ENCODE measurements at places on chromosomes 4 and X. TPM values are rescaled to one million over a fixed set of nuclear protein-coding genes. Genes with fewer than 3 reads are reported as not detected.

DNA sequence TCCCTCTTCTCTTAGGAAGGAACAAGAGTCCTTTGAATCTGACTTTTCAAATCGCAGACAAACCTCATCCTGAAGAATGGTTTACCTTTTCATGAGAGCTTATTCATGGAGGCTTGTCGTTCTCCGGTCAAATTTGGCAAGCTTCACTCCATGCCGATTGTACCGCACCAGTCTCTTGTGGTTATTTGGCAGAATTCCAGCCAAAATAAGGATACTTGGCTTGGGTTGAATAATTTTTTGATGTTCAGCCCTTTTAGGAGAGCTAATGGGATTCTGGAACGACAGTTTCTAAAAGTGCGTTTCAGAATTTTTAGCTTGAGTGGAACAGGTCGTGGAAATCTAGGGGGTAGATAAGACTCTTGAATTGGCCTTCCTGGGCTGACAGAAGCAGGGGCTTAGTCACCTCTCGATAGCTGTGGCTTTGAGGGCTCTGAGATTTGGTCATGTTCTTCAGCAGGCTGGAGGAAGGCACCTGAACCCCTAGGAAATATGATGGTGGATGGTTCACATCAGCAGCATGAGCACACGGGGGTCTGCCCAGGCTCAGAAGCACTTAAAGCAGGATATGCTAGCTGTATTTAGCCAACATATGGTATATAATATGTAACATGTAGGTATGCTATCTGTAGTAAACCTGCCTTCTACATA is 1.5 kb downstream of the KLHL2 start:
- peak; percentile 14 for DNase-seq

- DNase-seq: no peak
Measured at GRCh38 chr4:111789901-111790640, 355.2 kb upstream of the FAM241A start.

Gene ERVMER34-1
- not detected for total RNA-seq

GRCh38 chrX:46959985-46960700 is 47.9 kb downstream of the JADE3 start:
- DNase-seq: no peak

- peak; percentile 53 for DNase-seq
Measured at GRCh38 chr4:88033309-88033708, 25.9 kb downstream of the PKD2 start.

DNA sequence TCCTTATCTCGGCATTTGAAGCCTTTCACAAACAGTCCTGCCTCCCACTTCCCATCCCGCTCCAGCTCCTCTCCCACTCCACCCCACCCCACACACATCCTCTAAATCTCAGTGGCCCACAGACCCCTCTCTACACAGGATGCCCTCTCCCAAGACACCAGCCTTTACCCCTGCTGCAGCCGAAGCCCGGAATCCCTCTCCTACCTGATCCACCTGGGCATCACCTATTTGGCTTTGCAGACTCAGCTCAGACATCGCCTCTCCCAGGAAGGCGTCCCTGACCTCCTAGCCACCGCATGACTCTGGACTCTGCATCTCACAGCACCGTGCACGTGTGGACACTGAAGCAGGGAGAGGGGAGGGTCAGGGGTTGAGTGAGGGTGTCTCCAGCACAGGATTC is 11.5 kb downstream of the PPP2R2C start:
- DNase-seq: peak; percentile 17

DNA sequence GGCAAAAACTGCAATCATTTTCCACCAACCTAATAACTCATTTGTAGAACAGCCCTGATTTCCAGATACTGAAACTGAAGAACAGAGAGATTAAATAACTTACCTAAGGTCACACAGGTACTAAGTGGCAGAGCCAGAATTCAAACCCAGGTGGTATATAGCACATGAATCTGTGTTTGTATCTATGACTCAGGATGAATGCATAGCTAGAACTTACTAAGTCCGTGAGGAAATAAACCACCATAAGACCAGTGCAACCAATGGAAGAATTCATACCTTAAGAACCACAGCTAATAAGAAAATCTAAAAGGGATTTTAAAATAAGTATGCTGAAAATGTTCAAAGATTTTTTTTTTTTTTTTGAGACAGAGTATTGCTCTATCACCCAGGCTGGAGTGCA is 1.5 kb upstream of the PLAC1 start:
- DNase-seq: no peak

DNA sequence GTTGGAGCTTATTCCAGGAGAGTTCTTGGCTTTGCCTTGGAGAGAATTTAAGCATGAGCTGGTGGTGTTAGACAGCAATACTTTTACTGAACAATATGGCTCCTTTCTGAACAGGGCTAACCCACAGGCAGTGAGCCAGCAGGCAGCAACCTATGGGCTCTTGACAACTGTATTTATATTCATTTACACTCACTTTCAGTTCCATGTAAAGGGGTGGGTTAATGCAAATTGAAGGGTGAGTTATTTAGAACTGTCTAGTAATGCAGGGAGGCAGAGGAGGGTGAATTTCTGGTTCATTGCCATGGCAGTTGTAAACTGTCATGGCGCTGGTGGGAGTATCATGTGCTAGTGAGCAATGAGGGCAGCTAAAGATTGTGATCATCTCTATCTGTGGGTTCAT is 15.7 kb downstream of the FOXR2 start:
- no peak for DNase-seq

Gene SNX12
- total RNA-seq: 50.8 TPM

Gene PNMA6F
- not detected for total RNA-seq

Gene XAGE1A
- total RNA-seq: not detected

Gene ATOH1
- total RNA-seq: not detected

GRCh38 chr4:38926896-38927295 is 59.3 kb downstream of the FAM114A1 start:
- no peak for DNase-seq

DNA sequence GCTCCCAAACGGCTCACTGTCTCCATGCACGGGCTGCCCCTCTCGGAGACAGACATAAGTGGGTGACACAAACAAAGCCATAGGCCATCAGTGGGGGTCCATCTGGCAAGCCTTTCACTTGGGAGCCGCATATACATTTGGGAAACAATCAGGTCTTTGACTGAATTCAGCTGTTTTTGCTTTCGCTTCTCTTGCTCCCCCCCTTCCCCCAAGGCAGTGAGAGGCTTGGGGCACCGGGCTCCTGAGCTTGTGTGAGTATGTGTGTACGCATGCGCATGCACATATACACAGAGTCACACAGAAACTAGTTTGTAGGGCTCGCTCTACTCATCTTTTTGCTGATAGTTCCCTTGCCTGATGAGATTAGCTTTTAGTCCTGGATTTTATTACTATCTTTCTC is 284.4 kb downstream of the AFF2 start:
- no peak for DNase-seq

Gene FRAS1
- 0.19 TPM for total RNA-seq

- DNase-seq: no peak
Measured at GRCh38 chrX:3384327-3384726, 37.9 kb upstream of the MXRA5 start.

DNA sequence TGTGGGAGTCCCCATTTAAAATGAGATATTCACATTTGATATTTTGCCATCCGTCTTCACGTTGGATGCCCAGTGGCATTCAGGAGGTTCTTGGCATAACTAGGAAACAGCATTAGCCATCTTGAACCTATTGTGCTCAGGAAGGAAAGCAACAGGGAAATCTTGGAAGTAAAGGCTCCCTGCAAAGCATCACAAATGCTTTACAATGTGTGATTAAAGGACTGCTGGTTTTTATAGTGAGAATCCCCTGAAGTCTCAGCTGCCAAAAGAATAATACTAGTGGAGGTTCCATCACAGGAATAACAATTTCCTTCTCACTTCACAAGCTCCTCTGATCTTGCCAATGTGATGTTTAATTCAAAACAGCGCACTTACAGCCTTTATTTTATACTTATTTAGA is 49.7 kb upstream of the NPNT start:
- DNase-seq: no peak

GRCh38 chr4:623914-624566 is 1.3 kb upstream of the PDE6B start:
- DNase-seq: no peak

DNA sequence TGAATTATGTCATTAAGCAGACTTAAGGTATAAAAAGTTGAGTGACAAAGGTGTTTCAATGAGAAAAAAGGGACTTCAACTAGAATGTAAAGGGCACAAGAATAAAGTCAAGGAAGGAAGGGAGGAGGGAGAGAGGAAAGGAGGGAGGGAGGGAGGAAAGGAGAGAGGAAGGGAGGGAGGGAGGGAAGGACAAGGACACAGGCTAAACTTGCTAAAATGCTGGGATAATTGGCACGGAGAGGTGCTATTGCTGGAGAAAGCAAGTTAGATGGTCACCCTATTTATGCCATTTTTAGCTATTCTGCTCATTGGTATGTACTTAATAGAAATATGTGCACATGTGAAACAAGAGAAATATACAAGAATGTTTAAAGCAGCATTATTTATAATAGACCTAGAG is 44.9 kb upstream of the SPP1 start:
- DNase-seq: no peak

Gene H2BW2
- not detected for total RNA-seq

Gene PALLD
- 99.8 TPM for total RNA-seq

DNA sequence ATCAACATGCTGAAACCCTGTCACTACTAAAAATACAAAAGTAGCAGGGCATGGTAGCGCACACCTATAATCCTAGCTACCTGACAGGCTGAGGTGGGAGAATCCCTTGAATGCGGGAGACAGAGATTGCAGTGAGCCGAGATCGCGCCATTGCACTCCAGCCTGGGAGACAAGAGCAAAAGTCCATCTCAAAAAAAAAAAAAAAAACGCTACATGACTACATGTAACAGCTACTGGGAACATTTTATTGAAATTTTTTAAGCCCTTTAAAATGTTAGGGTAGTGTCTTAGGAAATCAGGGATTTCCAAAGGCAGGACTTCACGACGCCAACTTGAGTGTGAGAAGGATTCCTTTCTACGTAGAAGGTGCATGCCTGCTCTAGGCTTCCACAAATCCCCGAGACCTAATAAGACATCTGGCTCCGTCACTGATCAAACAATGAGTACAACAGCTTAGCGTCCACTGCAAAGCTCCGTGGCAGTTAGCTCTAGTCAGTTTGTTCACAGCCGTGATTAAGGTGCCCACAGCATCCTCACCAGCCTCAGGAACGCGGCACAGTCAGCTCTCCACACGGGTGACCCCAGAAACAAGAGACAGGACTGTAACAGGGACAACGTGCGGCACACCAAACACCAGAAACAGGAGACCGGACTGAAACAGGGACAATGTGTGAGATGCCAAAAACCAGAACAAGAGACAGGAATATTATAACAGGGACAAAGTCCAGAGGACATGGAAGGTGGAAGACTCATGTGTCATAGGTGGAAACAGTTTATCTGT is 33.7 kb downstream of the DHRSX start:
- DNase-seq: no peak

- DNase-seq: no peak
Measured at GRCh38 chr4:159002950-159003349, 99.9 kb upstream of the RAPGEF2 start.

Data from SJSA1 (cell line).